ENCODE measurements at places on chromosomes 13 and 19. TPM values are rescaled to one million over a fixed set of nuclear protein-coding genes. Genes with fewer than 3 reads are reported as not detected.

GRCh38 chr19:10230861-10231611 lies at the start of gene S1PR2:
Gene S1PR2, minus strand, starts transcription at chr19:10231331. Its CDS starts 6,426 bp downstream, at chr19:10224905.
- no peak for DNase-seq

DNA sequence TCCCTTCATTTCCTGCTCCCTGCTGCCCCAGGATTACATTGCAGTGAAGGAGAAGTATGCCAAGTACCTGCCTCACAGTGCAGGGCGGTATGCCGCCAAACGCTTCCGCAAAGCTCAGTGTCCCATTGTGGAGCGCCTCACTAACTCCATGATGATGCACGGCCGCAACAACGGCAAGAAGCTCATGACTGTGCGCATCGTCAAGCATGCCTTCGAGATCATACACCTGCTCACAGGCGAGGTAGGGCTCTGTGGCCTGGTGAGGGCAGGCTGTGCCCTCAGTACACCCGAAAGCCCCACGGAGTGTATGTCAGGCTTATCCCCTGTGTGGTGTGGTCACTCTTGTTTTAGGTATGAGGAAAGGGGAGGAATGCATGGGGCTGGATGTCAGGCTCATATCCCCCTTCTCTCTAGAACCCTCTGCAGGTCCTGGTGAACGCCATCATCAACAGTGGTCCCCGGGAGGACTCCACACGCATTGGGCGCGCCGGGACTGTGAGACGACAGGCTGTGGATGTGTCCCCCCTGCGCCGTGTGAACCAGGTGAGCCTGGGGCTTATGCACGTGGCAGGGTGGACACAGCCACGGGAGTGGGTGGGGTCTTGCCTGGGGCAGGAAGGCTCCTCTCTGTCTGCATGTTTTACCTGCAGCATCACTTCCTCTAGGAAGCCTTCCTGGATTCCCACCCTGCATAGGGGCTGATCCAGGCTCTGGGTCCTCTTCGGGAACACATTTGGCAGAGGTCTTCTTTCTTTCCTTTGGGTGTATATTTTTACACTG lies 2.3 kb upstream of the RNF225 start:
- no peak for DNase-seq

GRCh38 chr19:39401549-39402345 lies 4.9 kb upstream of the ZFP36 start:
- peak; percentile 80 for DNase-seq

DNA sequence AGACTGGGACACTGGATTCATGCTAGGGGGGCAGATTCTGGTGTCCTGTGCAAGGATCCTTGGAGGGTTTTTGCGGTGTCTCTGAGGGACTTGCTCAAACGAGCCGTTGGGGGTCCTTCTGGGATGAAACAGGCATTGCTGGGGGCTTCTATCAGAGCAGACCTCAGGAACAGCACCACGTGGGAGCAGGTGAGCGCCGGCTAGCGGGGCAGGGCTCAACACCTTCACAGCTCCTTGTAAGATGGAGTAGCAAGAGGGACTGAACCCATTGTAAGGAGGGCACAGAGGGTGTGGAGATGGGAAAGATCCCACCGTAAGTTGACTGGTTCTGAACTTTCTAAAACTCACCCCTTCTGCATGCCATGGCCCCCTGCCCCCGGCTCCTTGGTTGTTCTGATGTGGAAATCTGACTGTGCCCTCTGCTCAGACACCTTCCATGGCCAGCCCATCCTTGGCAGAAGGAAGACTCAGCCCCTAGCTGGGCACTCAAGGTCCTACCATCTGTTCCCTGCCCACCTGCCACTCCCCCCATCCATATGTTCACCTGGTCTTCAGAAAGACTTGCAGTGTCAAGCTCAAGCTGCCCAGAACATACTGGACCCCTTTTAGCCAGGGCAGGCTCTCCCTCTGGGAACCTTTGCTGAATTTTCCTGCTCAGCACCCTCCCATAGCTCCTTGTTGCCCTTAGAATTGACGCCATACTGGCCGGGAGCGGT lies 1.2 kb downstream of the SLC27A1 start:
- DNase-seq = no peak

- no peak for DNase-seq
Measured at GRCh38 chr13:30147421-30147820, 159.9 kb downstream of the KATNAL1 start.

- DNase-seq = no peak
Measured at GRCh38 chr13:77274126-77274525, 52.8 kb downstream of the MYCBP2 start.

GRCh38 chr19:42286349-42287016 lies 15.4 kb upstream of the PRR19 start:
- DNase-seq = no peak

GRCh38 chr19:3573162-3573857 lies 566 bp downstream of the HMG20B start:
- DNase-seq = no peak

DNA sequence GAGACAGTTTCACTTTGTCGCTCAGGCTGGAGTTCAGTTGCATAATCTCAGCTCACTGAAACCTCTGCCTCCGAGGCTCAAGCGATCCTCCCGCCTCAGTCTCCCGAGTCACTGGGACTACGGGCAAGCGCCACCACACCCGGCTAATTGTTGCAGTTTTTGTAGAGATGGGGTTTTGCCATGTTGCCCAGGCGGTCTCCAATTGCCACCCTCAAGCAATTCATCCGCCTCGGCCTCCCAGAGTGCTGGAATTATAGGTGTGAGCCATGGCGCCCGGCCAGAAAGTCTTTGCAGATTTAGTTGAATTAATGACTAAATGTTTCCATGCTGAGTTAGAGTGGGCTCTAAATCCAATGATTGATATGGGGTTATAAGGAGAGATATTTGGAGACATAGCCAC lies 4.5 kb upstream of the CADM4 start:
- no peak for DNase-seq

GRCh38 chr13:40494513-40494912 lies 171.9 kb downstream of the FOXO1 start:
- no peak for DNase-seq

DNA sequence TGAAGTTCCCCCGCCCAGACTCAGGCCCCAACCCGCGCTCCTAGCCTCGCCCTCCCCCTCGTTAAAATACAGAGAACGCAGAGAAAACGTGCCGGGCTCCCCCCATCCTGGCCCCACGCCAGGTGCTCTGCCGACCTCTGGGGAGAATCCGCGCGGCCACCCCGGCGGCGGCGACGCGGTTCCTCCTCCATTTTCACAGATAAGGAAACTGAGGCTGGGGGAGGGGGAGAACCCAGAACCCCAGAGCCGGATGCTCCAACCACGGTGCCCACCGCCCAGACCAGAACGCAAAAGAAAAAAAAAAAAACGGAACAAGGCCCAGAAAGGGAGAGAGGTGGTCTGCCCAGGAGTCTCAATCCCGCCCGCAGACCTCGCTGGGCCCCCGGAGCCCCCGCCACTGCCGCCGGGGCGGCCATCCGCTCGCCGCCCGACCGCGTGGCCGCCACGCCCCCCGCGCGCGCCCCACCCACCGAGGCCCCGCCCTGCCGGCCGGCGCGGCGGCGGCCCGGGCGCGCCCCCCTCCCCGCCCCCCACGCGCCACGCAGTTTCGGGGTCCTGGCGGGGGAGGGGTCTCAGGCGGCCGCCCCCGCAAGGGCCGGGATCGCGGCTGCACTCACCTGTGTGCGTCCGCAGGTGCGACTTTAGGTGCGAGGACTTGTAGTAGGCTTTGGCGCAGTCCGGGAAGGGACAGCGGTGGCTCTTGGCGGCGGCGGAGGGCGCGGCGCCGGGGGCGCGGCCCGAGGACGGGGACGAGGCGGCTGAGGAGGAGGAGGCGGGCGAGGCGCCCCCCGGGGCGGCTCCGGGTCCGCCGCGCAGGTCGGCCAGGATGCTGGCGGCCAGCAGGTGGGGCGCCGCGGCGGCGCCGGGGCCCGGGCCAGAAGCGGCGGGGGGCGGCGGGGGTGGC lies 703 bp downstream of the KLF16 start:
- DNase-seq = no peak

- no peak for DNase-seq
Measured at GRCh38 chr19:46018729-46019251, 4.1 kb downstream of the PGLYRP1 start.

DNA sequence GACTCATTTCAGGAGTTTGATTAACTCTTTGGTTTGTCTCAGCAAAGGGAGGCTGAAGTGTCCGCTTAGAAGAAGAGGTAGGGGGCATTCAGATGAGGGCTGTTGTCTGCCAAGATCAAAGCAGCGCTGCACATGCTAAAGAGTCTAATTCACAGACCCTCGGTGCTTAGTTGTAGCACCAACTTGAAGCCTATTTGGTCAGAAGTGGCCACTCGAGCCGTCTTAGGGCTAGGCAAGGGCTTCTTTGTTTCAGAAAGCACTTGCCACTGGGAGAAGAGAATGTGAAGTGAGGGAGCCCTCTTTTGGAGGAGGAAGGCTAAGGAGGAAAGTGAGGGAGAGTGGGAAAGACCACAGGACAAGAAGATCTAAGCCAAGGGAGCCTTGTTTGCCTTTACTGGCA lies 313.4 kb upstream of the TMTC4 start:
- DNase-seq = no peak

The IFI30 gene
- 11.3 TPM for total RNA-seq

The TNFSF9 gene
- 12.5 TPM for total RNA-seq

The CLN5 gene
- 15.9 TPM for total RNA-seq

The CCDC122 gene
- 46.3 TPM for total RNA-seq

The LRRC4B gene
- 0.07 TPM for total RNA-seq

The GIPR gene
- total RNA-seq = 0.22 TPM
